Activated T-helper 1 cell treated with anti-CD3 and anti-CD28 coated beads, Interleukin-2, amount 50 U/mL, for 16 hours (primary cell): ENCODE measurements at places on chromosomes 5 and 9.

- DNase-seq, result no peak
Observed at GRCh38 chr5:174735498-174736330, 11.3 kb downstream of the MSX2 start.

DNA sequence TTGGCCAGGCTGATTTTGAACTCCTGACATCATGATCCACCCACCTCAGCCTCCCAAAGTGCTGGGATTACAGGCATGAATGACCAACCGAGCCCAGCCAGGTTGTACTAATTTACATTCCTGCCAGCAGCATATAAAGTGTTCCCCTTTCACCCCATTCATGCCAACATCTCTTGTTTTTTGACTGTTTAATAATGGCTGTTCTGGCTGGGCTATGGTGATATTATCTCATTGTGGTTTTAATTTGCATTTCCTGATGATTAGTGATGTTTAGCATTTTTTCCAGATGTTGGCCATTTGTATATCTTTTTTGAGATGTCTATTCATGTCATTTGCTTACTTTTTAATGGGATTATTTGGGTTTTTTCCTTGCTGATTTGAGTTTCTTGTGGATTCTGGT, 87.3 kb downstream of the INVS start:
- no peak for DNase-seq

- no peak for DNase-seq
Observed at GRCh38 chr5:73312872-73313510, 135.6 kb downstream of the FOXD1 start.

DNA sequence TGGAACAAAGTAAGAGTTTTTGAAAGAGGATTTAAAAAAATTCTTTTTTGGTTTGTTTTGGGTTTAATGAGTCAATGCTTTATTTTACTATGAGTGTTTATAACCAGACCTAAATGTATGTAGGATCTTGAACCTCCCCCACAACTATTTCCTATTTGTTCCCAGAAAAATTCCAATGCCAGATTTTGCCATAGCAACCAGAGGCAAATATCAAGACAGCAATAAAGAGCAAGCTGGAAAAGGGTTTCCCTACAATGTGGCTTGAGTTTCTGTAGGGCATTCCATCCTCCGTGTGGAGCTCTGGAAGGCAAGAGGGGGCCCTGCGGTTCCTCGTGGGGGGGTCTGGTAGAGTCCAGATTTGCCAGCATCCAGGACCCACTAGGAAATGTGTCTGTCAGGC, 27.8 kb upstream of the GDNF start:
- no peak for DNase-seq

DNA sequence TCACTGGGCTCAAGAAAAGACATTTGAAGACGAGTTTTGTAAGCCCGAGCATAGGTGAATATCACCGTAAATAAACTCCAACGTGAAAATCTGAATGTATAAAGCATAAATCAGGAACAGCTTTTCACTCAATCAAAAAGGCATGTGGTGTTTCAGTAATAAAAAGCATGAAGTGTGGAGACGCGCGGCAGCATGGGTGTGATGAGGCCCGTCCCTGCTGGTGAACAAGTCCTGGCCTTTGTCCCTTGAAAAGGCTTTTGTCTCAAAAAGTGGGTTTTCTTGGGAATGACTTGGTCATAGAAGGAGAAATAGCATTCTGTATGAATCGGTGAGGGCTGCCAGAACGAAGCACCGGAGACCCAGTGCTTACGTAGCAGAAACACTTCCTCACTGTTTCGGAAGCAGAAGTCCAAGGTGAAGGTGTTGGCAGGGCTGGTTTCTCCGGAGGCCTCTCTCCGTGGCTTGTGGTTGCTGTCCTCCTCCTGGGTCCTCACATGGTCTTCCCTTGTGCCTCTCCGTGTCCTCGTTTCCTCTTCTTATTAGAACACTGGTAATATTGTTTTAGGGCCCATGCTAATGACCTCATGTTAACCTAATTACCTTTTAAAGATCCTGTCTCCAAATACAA, 24.9 kb downstream of the ROPN1L start:
- no peak for DNase-seq

DNA sequence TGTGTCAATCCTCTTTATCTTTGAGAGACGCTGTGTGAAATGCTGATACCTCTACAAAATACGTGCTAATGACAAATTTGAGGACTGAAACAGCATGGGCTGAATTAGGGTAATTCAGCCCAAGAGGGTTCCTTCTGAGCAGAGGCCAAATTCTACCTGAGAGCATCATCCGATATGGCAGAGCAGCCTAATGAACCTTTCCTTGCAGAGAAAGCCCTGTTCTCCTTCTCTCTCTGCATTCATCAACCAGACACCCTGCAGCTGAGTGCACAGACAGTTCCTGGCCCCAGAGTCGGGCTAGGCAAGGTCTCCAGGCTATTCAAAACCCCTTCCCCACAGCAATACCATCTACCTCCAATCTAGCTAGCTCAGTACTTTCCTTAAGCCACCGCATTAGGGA, 77.9 kb downstream of the TRIM32 start:
- DNase-seq, result no peak

DNA sequence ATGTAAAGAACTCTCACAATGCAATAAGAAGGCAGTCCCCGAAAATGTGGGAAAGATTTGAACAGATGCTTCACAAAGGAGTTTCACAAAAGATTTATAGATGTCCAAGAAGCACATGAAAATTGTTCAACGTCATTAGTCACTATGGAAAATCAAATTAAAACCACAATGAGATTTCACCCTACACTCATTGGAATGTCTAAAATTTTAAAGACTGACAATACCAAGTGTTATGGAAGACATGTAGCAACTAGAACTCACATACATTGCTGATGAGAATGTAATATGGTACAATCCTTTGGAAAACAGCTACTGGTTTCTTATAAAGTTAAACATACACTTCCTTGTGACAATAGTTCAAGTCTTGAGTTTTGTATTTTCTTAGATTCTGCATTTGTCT, 11.0 kb upstream of the RECK start:
- DNase-seq, result no peak

DNA sequence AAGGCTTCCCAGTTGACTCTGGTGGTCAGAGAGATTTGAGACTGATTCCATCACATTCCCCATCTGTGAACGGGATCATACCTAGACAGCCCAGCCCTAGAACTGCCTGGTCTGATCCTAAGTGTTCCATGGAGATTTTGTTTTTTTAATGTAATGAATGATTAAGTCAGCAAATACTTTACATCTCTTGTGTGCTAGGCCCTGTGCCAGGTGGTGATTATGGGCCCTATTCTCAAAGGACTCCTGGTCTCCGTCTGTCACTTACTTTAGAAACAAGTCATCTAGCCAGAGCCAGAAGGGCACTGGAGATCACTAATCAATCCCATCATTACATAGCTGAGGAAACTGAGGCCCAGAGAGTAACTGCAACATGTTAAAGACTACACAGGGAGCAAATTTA, 1.1 kb upstream of the GPX3 start:
- DNase-seq, result no peak
